Activated CD8-positive, alpha-beta memory T cell treated with anti-CD3 and anti-CD28 coated beads for 4 hours (primary cell): ENCODE measurements at places on chromosomes 3 and 15.

GRCh38 chr3:40042752-40043443 lies 233.5 kb downstream of the MYRIP start:
- DNase-seq, result no peak

DNA sequence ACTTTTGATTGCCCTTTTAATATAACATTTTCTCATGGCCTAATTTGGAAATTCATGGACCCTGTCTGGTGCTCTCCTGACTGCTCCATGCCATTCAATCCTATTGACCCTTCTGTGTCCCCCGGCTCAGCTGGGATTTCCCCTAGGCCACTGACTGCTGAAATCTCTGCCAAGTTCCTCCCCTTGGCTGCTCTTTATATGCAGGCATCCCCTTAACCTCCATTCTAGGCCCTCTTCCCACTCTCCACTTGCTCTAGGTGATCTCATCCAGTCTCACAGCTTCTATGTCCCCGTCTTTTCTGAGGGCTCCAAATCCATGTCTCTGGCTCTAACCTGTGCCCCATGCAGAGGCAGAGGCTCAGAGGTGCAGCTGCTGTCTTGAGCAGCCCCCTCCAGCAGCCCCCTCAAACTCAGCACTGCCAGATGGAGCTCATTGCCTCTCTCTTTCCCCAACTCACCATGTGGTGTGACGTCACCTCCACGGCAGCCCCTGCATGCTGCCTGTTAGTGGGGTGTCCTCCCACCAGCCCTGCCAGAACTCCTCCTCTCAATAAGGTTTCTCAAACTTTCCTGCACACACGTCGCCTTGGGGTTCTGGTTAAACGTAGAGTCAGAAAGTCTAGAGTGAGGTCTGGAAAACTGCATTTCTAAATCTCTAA lies 6.6 kb downstream of the FSD2 start:
- DNase-seq, result no peak

DNA sequence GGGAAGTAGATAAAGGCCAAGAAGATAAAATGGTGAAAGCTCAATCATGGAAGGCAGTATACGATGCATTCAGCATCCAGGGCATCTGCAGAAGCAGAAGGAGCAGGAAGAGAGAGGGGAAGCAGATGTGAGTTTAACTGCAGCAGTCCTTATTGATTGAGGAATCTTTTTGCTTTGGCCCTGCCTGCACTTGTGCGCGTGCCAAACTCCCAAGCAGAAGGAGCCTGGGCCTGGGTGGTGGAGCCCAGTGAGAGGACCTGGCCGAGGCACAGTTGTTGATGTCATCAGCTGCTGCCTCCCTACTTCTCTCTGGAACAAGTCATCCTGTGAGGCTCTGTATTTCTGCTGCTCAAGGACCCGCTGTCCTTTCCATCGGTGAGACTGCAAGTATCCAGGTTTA lies 65.5 kb upstream of the ROPN1 start:
- no peak for DNase-seq

DNA sequence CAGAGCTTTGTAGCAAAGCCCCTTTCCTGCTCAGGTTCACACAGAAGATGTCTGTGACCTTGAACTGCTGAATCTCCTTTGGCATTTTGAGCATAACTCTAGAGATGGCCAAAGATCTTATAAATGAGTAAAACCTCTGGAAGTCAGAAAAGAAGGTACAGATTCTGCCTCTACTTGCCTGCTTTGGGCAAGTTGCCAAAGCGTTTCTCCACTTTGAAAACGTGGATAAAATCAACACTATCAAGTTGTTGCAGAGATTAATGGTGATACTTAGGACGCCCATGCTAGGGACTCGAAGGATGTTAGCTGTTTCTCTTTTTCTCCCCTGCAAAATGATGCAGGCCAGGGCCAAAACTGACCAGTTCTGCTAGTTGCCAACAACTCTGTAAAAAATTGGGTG lies 68.0 kb upstream of the CMTM7 start:
- no peak for DNase-seq

GRCh38 chr3:130857336-130858026 lies 36.4 kb upstream of the ATP2C1 start:
- DNase-seq, result no peak

GRCh38 chr3:188801393-188801792 lies 370.4 kb upstream of the TPRG1 start:
- no peak for DNase-seq

GRCh38 chr3:182445576-182445975 lies 347.7 kb upstream of the ATP11B start:
- DNase-seq, result no peak

DNA sequence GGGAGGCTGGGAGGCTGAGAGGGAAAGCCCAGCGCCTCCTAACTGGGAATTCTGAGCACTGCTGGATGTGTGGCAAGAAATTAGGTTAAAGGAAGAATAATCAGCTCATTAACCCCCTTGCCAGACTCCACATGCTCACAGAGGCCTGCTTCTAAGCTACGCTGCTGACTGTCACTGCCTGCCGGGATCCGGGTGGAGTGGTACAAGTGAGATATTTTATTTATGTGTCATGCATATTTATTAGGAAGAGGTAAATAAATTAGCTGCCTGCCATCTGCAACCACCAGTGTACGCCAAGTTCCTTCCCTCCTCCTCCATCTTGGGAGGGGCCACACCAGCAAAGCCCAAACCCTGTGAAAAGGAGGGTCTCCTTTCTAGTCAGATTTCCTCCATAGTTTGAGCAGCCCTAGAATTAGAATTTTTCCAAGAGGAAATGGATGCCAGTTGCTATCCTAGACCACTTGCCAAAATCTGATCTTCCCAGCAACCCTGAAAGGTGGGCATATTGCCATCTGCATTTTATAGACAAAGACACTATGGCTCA lies 43.5 kb upstream of the GRIP2 start:
- no peak for DNase-seq

DNA sequence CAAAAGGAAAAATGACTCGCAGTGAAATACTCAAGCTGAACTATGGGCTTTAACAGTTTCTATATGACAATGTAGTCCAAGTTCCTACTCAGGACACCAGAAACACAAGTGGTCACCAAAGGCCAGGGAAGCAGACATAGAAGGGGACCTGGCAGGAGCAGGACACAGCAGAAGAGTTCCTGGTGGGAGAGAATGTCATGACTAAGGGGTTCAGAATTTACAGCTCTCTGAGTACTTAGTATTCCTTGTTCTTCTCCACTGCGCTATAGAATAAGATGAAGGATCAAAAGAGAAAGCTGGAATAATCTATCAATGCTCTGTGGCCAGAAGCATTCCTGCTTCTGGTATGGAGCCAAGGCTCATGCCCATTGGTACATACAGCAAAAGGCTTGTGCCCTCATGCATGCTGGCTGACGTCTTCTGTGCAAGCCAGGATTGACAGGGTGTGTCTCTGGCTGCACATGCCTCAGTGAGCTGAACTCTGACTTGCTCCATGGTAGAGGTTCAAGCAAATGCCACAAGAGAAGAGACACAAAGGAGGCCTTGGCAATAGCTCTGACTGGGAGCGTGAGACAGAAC lies 128.7 kb upstream of the SLC2A2 start:
- no peak for DNase-seq
